ENCODE measurements at places on chromosomes 4 and X.

- DNase-seq: no peak
These were observed 6.2 kb upstream of the OSTC start for GRCh38 chr4:108644237-108644636.

DNA sequence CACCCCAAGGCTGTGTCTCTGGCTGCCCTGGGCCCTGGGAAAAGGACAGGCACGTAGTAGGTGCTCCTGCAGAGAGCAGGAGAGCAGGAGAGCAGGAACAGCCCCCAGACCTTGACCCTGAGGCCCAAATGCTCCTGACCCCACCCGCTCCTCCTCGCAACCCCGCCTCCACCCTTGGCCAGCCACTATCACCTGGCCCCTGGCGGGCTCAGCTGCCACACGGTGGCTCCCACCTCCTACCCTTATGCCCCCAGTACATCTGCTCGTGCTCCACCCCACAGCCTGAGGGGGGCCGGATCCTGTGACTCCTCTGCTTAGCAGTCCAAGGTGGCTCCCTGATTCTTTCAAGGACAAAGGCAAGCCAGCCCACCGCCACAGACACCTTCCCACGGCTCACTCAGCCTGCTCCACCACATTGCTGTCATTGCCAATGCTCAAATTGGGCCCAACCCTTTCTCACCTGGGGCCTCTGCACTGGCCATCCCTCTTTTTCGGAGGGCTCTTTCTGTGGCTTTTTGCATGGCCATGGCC, 5.4 kb upstream of the HAUS7 start:
- no peak for DNase-seq

GRCh38 chr4:52788806-52789205, 37.6 kb upstream of the ERVMER34-1 start:
- no peak for DNase-seq

- DNase-seq: no peak
These were observed 111.7 kb downstream of the GALNTL6 start for GRCh38 chr4:171924746-171925376.

- no peak for DNase-seq
These were observed 80.7 kb upstream of the IGFBP7 start for GRCh38 chr4:57190601-57191481.

GRCh38 chr4:147943159-147943638, 211.3 kb downstream of the ARHGAP10 start:
- no peak for DNase-seq

DNA sequence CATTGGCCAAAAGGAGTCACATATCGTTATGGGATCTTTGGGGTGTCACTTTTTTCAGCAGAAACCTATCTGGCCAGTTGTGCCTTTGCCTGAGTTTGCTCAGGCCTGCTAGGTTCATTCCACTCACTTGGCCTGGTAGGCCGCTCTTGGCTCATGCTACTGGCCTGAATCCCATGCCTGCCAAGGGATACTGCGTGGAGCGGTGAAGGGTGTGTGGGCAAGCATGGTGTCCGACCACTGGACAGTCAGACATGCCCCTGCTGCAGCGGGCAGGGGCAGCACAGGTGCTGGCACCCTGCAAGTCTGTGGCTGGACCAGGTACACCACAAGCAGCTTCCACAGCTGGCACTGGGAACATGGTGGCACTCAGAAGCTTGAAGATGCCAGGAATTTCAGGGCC, 11.3 kb upstream of the PPM1K start:
- DNase-seq: no peak

DNA sequence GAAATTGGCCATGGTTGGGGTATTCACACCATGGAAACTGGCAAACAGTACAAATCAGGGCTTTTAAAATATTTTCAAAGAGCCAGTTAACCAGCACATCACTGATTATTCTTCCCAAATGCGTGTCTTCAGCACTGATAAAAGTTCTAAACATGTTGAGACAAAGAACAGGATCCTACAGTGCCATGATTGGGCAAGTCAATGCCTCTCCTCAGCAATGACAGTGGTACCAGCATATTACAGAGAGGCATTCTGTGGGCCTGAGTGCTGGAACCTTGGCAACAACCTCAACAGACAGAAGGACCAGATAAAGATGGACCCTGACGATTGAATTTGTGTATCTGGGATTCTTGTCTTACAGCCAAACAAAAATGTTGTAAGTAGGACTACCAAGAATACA, 108.9 kb downstream of the EFHC2 start:
- DNase-seq: no peak

DNA sequence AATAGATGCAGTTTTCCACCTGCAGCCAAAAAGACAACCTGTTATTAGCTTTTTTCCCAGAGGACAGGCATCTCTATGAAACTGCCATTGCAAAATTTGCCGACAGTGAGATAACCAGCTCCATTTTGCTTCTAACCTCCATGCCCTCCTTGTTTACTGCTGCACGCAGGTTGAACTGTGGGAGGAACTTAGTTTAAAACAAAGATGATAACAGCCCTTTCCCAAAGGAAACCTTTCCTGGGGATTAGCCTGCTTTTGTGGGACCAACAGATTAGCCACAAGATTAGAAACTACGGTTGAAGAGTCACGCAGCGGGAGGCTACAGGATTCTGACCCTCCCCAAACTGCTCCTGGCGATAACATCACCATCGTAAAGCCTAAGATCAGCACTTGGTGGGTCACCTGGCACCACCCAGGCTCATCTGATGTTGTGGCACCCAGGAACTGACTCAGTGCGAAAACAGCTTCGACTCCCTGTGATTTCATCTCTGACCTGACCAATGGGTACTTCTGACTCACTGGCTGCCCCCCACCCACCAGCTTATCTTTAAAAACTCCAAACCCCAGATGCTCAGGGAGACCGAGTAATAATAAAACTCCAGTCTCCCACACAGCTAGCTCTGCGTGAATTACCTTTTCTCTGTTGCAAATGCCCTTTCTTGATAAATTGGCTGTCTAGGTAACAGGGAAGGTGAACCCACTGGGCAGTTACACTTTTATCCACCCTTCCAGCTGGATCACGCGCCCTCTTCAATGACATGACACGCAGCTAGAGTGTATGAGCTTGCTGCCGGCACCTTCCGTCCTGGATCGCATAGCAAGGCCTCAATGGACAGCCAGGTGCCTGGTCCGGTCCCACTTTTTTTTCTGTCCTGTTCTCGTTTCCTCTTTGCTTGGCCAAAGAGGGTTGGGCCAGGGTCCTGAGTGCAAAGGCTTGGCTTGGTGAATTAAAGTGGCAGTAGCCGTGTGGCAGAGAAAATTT, 27.2 kb downstream of the NOP14 start:
- DNase-seq: no peak

DNA sequence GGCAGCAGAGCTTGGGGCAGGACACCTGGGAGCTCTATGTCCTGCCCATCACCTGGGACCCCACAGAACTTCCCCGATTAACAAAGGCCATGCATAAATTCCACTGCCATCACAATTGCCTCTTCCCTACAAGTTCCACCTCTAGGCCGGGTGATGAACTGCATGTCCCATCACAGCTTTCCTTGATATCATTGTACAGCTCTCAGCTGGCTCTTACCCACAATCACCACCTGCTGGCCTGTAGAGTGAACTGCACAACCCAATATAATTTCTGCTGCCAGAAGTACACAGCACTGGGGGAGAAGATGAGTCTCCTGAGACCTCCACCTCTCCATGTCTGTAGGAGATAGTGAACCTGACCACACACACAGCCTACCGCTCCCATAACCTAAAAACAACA, 285.0 kb upstream of the AADAT start:
- no peak for DNase-seq

DNA sequence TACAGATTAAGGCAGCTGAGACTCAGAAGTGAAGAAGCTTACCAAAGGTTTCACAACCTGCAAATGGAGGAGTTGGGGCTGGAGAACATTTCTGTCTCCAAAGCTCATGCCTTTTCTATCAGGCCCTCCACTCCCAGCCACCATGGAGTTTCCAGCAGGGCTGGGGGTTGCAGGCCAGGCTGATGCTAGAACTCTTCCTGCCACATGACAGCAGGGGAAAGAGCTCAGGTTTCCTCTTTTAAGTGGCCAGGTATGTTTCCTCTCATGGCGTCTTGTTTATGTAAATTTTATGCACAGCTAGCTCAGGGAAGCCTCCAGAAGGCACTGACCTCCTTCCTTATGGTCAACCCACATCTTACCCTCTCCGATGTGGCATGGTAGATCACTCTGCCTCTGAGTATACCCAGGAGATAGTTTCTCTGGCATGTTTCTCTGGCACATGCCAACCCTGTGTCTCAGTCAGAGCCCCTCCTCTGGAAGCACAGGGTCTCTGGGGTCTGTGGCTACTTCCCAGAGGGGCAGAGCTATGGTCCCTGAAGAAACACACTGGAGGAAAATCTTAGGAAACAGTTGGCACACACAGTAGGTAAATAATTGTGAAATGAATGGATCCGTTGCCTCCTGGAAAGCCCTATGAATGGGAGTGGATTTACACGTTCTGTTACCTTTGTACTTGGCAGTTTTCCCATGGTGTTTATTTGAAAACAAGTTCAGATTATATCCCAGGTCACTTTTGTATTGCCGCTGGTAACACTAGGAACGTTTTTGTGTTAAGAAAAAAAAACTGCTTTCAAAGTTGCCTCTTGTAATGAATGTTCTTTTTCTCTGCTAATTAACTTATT, 28.9 kb downstream of the PDK3 start:
- DNase-seq: no peak

GRCh38 chr4:77021614-77022089, 54.1 kb downstream of the CCNI start:
- DNase-seq: no peak

GRCh38 chrX:551306-551705, 79.3 kb upstream of the SHOX start:
- no peak for DNase-seq

DNA sequence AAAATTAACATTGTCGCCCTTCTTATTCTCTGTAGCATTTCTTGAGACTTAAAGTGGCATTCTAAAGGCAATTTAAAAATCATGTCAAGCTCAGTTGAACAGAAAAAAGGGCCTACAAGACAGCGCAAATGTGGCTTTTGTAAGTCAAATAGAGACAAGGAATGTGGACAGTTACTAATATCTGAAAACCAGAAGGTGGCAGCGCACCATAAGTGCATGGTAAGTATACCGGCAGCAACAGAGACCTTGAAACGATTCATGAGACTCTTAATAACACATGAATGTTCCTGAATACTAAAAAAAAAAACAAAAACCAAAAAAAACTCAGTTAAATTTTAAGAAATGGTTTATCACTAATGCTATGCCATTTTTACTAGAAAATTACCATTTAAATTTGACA, 82.4 kb upstream of the HPRT1 start:
- DNase-seq: no peak

DNA sequence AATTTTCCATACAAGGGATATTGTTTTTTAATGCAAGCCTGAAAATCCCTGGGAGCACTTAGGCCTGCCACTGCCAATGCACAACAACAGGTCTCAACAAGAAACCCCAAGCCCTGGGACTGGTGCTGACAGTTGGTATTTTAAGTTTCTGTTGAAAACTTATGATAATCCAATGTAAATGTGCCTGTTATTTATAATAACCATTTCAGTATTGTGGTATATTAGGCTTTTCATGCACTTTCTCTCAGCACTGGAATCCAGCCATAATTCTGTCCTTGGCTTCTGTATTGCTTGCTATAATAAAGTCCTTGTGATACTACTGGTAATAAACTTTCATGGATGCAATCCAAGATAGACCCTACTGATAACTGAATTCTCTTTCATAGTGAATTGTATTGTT, 218.9 kb downstream of the PCDH7 start:
- DNase-seq: no peak

- DNase-seq: no peak
These were observed 163.0 kb downstream of the BTC start for GRCh38 chr4:74631338-74631737.

DNA sequence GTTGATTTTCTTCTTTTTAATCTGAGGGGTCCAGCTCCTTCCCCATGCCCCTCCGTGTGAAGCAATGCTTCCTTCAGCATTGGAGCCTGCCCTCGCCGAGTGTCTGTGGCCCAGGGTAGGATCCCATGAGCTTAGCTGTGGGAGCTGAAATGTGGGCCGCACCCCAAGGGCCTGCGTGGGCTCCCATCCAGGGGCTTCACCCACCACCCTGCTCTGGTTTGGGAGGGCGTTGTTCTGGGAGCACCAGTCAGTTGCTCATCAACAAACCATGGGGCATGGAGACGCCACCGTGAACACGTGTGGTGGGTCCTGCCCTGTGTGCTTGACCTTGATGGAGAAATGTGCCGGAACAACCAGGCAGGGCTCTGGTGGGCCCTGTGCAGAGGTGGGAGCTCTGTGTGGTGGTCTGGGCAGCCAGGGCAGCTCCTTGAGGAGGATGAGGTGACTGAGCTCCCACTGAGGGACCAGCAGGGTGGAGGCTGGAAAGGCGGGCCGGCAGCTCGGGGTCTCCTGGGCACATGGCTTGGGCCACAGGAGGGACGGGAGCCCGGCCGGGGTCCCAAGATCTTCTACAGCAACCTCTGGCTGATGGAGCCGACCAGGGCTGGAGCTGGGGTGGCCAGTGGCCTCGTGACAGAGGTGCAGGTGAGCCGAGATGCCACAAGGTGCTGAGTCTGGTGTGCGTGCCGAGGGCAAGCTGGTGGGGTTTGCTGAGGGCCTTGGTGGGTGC, 39.6 kb upstream of the NKX1-1 start:
- no peak for DNase-seq

DNA sequence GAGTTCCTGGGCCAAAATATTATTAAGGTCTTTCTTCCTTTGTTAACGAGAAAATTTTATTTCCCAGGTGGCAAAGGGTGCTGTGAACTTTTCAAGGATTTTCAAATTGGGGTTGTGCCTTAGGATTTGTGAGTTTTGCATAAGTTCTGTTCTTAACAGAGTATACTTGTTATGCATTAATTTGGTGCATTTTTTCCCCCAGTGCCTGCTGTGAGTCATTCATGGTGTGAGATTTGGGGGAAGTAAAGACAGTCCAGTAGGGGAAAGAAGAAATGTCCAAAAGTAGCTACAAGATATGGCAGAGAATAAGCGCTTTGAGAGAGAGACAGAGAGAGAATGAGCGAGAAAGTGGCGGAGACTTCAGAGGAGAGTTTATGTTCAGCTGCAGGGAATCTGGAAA, 239.2 kb downstream of the ARHGAP10 start:
- DNase-seq: no peak

GRCh38 chr4:38223782-38224236, 263.6 kb downstream of the PTTG2 start:
- no peak for DNase-seq

DNA sequence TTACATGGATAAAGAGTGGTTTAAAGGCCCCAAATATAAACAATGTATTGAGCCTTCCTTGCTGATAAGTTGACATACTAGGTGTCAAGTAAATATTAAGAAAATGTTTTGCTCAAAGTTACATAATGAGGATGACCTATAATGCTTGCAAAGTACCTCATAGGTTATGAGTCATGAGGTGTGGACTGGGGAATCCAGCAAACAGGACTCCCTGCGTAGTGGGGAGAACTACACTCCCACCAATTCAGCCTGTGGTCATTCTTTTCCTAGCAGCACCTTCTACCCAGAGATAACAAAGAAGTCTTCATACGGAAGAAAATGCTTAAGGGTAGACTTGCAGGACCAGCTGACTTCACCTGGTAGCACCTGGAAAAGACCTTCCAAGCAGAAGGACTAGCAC, 418.9 kb upstream of the CPEB2 start:
- DNase-seq: no peak
